T-helper 17 cell (primary cell): ENCODE measurements at places on chromosomes 6 and 20. TPM values are rescaled to one million over a fixed set of nuclear protein-coding genes. Genes with fewer than 3 reads are reported as not detected.

DNA sequence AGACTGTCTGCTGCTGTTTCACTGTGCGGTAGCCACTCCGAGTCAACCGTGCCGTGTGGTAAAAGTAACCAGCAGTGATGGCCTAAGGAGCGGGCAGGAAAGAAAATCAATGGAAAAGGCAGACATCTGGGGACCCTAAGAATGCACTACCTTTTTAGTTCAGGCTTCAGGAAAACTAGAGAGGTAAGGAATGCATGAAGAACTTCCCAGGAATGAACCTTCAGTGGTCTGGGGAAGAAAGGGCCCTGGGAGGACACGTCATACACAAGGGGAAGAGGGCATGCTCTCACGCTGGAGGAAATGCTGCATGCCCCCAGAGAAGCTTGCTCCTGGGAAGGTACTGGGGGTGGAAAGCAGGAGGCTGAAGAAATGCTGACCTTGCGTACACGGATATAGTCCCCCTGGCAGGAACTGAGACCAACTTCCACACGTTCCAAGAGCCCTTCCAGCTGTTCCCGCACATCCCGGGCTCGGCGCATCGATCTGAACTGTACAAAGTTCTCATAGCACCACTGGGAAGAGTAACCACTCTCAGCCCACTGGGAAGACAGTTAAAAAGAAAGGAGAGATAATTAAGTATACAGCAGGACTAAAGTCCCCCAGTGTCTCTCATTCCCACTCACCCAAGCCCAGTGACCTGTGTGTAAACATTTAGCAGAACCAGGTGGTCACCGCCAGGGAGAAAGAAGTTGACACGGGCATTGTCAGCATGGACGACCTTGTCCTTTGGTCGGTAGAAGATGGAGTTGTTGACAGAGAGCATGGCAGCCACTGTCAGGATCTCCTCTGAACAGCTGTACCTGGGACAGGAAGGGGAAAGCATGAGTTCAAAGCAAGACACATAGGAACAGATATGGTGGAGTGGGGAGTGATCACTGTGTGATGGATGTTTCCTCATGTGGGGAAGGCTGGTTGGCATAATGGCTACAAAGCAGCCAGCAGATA, 8.1 kb downstream of the C6orf136 start:
- H3K4me1 ChIP-seq: peaks cover 12% of the 10 kb centered on the region
- H3K27me3 ChIP-seq: no peaks in the 10 kb centered on the region
- H3K36me3 ChIP-seq: peaks cover 9% of the 10 kb centered on the region

- no peaks in the 10 kb centered on the region for H3K27me3 ChIP-seq
- H3K4me1 ChIP-seq: no peaks in the 10 kb centered on the region
- H3K4me3 ChIP-seq: no peak overlapping the region
- no peak overlapping the region for H3K27ac ChIP-seq
These were observed 896.8 kb downstream of the EPHA7 start for GRCh38 chr6:92522589-92522988.

DNA sequence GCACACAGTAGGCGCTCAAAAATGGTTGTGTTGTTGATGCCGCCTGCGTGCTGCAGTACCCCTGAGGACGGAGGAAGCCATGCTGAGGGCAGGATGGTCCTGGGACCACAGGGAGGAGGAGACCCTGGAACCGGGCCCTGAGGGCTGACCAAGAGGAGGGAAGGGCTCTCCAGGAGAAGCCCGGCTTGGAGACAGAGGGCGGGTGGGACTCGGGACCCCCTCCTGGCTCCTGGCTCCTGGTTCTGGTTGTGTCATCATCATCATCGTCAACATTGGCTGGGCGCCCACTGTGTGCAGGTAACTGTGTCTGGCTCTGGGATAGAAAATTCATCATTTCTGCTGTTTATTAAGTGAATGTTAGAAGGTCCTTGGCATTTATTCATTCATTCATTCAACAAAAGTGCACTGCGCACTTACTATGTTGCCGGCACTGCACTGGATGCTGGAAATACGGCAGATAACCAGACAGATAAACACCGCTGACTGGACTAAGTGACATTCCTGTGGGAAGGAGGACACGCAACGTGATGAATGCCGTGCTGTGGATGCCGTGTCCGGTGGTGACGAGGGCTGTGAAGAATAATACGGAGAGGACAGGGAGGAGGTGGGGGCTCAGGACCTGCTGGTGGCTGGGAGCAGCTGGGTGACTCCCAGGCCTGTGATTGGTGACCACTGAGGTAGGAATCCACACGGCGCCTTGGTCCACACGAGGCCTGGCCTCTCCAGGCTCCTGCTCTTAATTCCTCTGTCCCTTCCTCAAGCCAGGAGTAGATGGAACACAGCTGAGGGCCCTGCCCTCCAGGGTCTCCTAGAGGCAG, 35.3 kb downstream of the SPDEF start:
- H3K36me3 ChIP-seq: peaks cover 5% of the 10 kb centered on the region
- no peak overlapping the region for H3K27ac ChIP-seq
- no peak for DNase-seq
- H3K27me3 ChIP-seq: peaks cover 6% of the 10 kb centered on the region
- peaks cover 2% of the 10 kb centered on the region for H3K4me1 ChIP-seq

- no peak for DNase-seq
- no peak overlapping the region for H3K27ac ChIP-seq
- no peak overlapping the region for H3K4me3 ChIP-seq
These were observed 42.5 kb upstream of the PNISR start for GRCh38 chr6:99467509-99468106.

DNA sequence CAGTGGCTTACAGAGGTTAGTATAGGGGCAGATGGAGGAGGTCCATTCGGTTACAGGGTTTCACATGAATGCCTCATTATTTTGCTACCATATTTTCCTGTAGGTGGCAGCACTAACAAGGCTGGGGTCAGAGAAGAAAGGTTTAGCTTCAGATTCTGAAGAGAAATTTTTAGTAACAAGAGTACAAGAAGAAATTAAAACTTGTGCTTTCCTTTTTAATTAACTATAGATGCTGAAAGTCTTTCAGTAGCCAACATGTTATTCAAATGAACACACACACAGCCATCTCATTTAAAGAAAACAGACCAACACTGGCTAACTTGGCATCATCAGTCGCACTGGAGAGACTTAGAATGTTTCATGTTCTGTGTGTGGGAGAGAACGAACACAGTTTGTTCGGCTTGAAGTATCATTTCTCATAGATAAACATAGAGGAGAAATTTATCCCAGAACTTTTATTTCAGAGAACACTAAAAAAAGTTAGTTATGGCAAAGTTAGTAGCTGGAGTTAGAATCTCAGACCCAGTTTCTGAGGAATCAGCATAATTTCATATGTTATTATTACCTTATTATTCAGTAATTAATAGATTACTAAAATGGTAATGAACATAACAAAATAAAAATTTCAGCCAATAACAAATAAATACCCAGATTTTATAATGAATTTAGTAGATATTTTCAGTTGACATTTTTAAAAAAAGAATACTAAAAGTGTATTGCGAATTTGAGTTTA, 314.0 kb upstream of the RSPO3 start:
- H3K27me3 ChIP-seq: peaks cover 16% of the 10 kb centered on the region
- no peak overlapping the region for H3K27ac ChIP-seq
- no peak for DNase-seq
- no peak overlapping the region for H3K4me3 ChIP-seq

The SAMD5 gene
- total RNA-seq: not detected
